KG1 (cell line): ENCODE measurements at places on chromosomes 6 and 20.

GRCh38 chr20:9179867-9180266 is 111.0 kb downstream of the PLCB4 start:
- DNase-seq = no peak

- no peak for DNase-seq
Measured at GRCh38 chr6:13038315-13038714, 290.0 kb downstream of the TBC1D7 start.

- no peak for DNase-seq
Measured at GRCh38 chr6:108686896-108687295, 126.2 kb downstream of the FOXO3 start.

- DNase-seq = no peak
Measured at GRCh38 chr6:40376113-40376650, 211.0 kb downstream of the LRFN2 start.

DNA sequence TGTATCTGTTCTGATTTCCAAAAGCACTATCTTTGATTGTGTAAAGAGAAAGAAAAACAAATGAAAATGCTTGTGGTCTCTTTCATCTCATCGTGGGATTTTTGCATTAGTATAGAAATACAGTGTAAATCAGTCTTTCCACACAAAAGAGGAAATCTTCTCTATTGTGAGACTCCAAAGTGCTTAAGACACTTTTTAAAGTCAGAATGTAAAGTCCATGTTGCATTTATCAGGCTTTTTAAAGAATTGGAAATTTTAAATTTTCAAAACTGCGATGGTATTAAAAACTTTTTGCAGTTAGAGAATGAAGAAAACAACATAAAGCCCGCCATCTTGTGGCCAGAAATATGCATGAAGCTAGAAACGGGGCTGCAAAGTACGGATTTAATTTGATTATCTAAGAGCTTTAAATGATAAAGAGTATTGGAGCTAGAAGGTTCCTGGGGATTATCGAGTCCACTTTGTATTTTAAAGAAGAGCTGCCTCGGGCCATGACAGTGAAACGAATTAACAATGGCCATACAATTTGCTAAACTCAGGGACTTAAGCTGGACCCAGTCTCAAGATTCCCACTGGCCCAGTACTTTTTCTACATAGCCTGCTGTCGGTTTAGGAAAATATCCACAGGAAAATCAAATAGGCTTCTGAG is 339.6 kb downstream of the ARHGAP18 start:
- DNase-seq = peak; percentile 3

DNA sequence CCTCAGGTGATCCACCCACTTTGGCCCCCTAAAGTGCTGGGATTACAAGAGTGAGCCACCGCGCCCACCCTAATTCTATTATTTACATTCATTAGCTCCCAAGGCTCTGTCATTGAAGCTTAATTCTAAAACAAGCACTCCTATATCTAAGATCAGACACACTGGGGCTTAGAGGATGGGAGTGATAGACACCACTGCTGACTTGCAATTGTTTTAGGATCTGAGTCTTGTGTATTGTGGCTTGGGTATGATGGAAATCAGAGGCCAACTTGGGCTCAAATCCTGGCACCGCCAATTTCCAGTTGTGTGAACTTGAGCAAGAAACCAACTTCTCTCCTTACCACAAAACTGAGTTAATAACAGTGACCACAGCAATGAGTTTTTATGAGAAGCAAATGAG is 34.7 kb downstream of the MTRES1 start:
- no peak for DNase-seq

- no peak for DNase-seq
Measured at GRCh38 chr6:151073146-151073545, 166.6 kb upstream of the AKAP12 start.

DNA sequence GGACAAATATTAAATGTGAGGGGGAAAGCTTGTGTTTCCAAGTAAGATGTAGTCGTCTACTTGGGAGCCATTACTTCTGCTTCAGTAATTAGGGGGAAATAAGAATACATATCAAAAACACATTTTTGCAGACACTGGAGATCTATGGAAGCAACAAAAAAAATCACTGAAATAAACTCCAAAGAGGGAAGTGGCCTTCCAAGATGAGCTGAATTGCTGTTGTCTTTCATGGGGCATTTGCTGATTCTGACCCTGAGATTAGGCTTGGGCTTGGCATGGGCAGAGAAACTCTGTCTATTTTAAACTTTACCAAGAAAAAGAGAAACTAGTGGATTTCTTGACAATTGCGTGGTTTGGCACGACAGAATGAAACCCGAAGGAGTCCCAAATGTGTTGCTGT is 120.1 kb downstream of the MAP3K5 start:
- no peak for DNase-seq

- no peak for DNase-seq
Measured at GRCh38 chr6:121984956-121985355, 414.5 kb upstream of the HSF2 start.

- DNase-seq = no peak
Measured at GRCh38 chr6:144131248-144131709, 19.0 kb upstream of the STX11 start.

DNA sequence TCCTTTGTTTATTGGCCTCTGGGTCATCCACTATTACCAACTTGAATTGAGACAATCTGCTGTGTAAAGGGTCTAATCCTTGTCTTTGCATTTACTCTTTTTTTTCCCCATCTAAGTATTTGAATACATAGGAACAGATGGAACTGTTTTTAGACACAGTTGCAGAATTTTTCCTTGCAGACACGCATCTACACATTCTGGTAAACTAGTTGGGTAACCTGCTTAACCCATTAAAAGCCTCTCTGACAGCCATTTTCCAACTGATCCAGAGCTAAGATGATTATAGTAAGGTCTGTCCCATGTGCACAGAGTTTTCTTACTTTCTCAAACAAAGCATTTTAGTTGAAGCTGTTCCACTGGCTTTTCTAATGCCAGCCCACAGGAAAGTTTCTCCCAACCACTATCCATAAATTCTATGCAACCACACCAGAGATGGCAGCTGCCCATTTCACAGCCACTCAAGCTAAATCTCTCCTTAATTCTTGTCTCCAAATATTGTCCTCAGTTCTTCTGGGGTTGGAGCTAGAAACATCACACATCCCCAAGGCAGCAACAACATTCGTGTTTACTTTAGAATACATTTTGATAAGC is 492.1 kb downstream of the MAFB start:
- DNase-seq = no peak

DNA sequence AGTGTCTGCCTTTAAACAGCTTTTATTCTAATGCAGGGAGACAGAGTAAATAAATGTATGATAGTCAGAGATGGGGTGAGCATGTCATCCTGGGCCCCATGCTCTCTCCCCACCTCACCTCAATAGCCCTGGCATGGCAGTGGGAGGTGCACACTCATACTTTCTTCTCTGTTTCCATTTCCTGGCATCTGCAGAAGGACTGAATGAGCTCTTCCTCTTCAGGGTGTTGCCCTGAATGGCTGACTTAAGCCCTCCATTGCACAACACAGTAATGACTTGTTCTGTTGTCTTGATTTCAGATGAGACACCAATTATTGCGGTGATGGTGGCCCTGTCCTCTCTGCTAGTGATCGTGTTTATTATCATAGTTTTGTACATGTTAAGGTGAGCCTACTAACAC is 57.0 kb upstream of the GNRH2 start:
- DNase-seq = no peak

DNA sequence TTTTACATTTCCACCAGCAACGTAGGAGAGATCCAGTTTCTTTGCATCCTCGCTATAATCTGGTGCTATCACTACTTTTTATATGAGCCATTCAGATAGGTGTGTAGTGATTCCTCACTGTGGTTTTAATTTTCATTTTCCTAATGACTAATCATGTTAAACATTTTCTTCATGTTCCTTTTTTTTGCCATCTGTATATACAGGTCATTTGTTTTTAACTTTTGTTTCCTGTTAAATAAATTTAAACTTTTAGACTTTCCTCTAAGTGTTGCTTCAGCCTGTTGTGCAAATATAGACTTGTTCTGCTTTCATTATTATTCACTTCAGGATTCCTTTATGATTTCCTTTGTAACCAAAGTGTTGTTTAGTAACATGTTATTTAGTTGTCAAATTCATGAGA is 697.4 kb downstream of the PTPRT start:
- no peak for DNase-seq

DNA sequence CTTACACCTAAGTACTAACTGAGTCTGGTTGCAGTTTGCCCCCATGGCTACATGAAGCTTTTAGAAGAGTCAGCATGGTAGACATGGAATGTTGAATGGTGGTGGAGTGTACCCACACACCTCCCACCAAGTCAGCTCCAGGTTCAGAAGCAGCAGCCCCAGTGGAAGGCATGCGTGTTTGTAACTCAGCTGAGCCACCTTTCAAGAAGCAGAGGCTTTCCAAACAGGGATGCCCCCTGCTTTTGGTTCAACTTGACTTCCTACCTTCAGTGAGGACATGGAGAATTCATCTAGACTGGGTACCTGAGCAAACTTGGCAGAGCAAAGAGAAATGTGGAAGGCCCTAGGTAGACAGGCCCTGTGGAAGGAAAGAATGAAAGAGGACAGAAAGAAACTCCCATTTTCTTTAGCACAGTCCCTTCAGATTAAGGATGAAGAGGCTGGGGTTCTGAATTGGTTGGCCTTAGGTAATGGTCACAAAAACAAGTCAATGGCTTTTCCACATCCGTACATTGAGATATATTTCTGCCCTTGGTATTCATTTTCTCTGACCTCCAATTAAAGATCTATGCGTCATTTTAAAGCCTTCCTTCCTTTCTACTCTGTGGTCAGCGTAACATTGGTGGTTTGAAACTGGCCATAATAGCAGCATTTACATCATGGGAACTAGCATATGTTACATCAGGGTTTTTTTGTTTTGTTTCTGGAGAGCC is 53.2 kb downstream of the HFE start:
- no peak for DNase-seq

GRCh38 chr6:67160820-67161219 is 1453.8 kb upstream of the EYS start:
- no peak for DNase-seq
